Kasumi-1 (cell line): ENCODE measurements at places on chromosomes 6 and 20.
A peak's percentile ranks its signal among the peaks of the same experiment; 100 is the strongest.

DNA sequence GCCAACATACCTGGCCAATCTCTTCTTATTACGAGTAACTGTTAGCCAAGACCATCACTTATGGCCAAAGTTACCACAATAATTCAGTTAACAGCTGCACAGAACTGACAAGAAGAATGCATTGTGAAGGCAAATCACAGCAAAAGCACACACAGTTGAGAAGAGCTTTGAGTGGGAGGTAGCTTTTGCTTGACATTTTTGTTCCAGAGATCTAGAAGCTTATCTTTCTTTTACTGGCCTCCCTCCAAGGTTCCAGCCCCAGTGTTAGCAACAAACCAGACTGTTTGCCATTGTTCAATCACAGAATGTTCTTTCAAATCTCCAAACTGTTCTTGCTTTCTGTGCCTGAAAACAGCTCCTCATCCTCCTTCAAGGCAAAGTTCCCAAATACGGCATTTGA, 35.9 kb upstream of the IRAK1BP1 start:
- DNase-seq: no peak

DNA sequence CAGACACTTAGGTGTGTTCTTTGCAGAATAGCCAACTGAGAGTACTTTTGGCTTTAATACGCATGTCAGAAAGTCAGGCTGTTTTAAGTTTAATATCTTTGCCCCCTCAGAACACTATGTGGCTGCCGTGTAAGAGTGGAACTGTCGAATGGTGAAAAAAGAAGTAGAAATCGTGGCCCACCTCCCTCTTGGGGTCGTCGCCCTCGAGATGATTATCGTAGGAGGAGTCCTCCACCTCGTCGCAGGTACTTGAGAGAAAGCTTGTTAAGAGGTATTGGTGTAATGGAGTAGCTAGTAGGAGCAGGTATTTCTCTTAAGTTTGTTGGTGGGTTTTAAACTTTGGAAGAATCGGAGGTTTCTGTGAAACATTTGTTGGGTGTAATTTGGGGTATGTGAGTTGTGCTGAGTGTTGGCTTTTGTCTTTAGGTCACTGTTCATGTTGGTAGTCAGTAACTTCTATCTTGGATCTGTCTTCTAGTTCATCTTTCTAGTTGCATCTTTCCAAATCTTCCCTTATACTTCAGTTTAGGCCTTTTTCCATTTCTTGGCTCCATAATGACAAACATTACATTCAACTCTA, 4.7 kb downstream of the SRSF3 start:
- no peak for DNase-seq

DNA sequence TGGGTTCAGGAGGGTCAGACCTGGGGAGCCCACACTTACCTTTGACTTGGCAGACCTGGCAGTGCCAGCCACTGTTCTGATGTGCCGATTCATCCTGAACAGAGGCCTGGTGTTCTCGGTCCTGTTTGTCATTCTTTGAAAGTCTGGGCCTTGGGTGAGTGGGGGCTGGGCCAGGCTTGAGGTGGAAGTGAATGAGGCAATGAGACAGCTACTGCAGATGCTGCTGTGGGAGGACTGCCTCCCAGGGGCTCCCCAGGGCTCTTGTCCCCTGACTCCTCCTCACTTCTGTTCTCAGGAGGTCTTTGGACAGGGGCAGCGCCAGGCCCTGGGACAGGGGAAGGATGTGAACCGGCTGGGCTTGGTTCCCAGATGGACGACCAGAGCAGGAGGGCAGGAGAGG, 5.6 kb upstream of the TREML4 start:
- DNase-seq: peak; percentile 62

GRCh38 chr6:157659536-157660271, 163.3 kb upstream of the SNX9 start:
- DNase-seq: no peak

GRCh38 chr6:134016558-134016814, 35.9 kb downstream of the SLC2A12 start:
- DNase-seq: no peak

GRCh38 chr6:25866011-25866410, 8.0 kb downstream of the SLC17A3 start:
- no peak for DNase-seq

GRCh38 chr6:17469006-17469832, 75.8 kb downstream of the CAP2 start:
- no peak for DNase-seq

GRCh38 chr6:25086500-25087091, 150.8 kb upstream of the RIPOR2 start:
- no peak for DNase-seq

DNA sequence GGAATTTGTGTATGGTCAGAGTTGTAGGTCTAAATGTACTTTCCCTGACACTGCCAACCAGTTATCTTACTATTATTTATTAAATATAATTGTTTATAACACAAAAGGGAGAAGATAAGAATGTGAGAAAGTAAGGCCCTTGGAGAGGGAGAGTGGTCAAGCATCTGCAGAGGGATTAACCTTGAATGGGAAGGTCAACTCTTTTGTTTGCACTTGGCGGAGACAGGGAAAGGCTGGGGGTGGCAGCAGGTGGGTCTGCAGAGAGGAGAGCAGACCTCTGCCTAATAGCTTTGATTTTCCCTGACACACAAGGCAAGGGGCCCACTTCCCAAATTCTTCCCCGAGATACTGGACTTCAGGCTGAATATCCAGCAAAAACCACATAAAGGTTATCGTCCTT, 4.2 kb downstream of the LRP11 start:
- DNase-seq: no peak

DNA sequence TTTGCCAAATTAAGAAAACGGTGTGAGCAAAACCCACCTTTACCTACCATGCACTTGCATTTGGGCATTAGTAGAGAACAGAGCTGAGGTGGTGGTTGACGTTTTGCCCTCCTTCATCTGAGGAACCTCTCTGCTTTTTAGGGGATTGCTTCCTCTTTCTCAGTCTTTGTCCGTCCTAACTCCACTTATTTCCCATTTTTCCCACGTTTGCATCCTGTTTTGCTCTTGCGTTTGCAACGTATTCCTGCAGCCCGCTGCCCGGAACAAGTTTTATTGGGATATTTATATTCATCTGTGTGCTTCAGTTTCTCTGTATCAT, 374 bp upstream of the SERINC1 start:
- DNase-seq: peak; percentile 79

GRCh38 chr6:45969883-45970282, 45.8 kb downstream of the CLIC5 start:
- DNase-seq: no peak

GRCh38 chr20:36307412-36308325, 1.5 kb downstream of the DLGAP4 start:
- DNase-seq: no peak

DNA sequence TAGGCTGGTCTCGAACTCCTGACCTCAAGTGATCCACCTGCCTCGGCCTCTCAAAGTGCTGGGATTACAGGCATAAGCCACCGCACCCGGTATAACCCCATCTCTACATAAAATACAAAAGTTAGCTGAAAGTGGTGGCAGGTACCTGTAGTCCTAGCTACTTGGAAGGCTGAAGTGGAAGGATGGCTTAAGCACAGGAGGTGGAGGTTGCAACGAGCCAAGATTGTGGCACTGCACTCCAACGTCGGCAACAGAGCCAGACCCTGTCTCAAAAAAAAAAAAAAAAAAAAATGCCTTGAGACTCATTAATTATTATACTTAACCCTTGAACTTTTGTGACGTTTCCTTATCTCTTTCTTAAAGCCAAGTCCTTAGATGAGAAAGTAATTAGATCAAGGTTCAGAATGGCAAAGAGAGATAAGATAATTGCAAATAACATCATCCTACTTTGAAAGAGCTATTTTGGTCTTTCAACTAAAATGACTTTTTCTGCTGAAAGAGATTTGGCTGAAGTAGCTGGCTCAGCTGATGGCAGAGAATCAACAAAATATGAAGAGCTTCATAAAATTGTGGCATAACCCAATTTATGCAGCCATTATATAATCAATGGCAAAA, 4.7 kb upstream of the SHLD1 start:
- no peak for DNase-seq
